ENCODE measurements at places on chromosomes 6 and 20.

GRCh38 chr6:118984342-118984741 lies 49.4 kb upstream of the MCM9 start:
- DNase-seq, result no peak

- no peak for DNase-seq
These were observed 311.4 kb downstream of the HACE1 start for GRCh38 chr6:104548297-104548696.

DNA sequence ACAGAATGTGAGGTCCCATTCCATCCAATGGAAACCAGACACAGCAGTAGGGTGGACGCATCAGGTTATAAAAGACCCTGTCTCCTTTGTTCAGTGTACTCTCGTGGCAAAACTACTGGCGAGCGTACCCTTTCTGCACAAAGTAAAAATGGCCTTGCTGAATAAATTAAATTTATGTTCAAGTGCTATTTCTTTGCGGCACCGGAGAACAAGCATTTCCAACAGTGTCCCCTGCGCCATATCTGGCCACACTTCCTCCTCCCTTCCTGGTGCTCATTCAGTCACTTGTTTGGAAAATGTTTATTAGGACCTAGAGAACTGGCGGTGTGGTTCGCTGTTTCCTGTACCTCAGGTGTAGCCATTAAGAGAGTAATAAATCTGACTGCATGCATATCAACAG lies 46.9 kb upstream of the DACT2 start:
- no peak for DNase-seq

GRCh38 chr20:62945771-62946339 lies 6.7 kb upstream of the SLC17A9 start:
- DNase-seq, result no peak

- DNase-seq, result no peak
These were observed 84.1 kb upstream of the SIRPA start for GRCh38 chr20:1810926-1811620.

DNA sequence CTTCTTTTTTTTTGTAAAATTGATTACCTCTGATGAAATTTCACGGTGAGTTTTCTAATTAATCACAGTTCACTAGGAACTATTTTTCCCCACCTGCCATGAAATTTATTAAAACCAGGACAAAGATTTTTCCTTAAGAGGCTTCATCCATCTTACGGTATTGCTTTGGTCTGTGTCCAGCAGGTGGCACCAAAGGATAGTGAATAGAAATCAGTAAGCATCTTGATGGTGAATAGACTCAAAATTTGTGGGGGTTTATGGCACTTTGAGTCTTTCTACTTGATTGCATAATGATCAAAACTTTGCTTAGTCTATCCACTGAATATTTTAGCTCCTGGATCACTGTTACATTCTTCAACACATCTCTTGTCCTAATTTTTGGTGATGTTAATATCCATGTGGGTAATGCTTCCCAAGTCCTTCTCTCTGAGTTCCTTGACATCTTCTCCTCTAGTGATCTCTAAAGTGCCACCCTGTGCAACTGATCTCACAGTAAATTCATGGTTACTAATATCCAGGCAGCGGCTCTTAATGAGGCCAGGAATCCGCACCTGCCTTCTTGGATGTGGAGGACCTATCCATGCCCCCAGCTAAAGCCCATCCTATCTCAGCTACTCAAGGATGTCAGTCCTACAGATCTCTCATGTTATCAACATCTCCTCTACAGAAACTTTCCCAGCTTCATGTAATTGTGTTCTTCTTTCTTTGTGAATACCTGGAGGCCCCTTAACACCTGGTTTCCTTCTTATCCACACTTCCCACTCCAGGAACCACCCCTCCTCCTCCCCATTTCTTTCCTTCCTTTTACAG lies 54.5 kb downstream of the STMND1 start:
- no peak for DNase-seq

DNA sequence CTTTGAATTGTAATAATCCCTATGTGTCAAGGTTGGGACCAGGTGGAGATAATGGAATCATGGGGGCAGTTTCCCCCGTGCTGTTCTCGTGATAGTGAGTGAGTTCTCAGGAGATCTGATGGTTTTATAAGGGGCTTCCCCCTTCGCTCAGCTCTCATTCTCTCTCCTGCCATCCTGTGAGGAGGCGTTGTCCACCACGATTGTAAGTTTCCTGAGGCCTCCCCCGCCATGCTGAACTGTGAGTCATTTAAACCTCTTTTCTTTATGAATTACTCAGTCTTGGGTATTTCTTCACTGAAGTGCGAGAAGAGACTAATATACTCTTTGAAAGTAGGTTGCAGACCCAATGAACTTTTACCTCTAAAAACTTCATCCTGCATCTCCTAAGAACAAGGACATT lies 39.2 kb upstream of the KCNG1 start:
- no peak for DNase-seq

GRCh38 chr6:127946388-127946787 lies 45.5 kb upstream of the THEMIS start:
- DNase-seq, result no peak

All from epithelial cell of prostate (primary cell).